ENCODE measurements at places on chromosomes 7 and 10. TPM values are rescaled to one million over a fixed set of nuclear protein-coding genes. Genes with fewer than 3 reads are reported as not detected.
A peak's percentile ranks its signal among the peaks of the same experiment; 100 is the strongest.

- H3K4me1 ChIP-seq, result no peaks in the 10 kb centered on the region
- H3K27ac ChIP-seq, result no peak overlapping the region
- H3K36me3 ChIP-seq, result no peaks in the 10 kb centered on the region
Observed at GRCh38 chr10:43197834-43198681, 59.8 kb downstream of the CSGALNACT2 start.

Gene PIP
- total RNA-seq, result not detected

DNA sequence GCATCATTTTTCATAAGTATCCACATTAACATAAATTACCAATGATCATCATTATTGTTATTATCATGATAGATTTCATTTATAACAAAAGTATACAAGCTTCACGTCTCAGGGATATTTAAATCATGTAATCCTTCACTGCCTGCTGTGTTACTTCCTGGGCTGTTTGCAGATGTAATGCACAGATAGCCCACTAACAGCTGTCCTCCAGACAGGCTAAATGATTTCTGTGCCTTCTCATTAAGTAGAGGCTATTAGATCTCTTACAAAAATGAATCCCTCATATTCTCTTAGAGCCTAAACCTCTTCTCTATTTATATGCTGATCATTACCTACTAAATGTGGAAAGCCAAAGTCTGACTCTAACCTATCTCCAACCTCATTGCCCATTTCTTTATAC is 9.3 kb downstream of the PCLO start:
- no peaks in the 10 kb centered on the region for H3K4me1 ChIP-seq
- no peak overlapping the region for H3K27ac ChIP-seq
- DNase-seq, result no peak

Gene SFTPD
- 0.73 TPM for total RNA-seq

Gene RELN
- 0.02 TPM for total RNA-seq

DNA sequence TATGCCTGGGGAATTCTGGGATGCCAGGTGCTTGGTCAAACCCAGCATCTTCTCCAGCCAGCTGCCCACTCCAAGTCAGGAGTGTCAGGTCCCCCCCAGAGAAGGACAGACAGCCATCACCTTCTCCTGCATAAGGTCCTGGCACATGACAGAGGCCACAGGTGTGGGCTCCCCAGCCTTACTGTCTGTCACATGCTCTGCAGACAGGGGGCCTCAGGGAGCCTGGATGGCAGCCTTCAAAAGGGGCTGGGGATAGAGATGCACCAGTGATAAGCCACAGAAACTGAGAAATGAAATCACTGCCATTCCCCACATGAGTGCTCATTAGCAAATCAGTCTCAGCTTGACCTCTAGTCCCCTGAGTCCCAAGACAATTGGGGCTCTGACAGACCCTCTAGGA is 72.9 kb downstream of the PLXNA4 start:
- H3K27ac ChIP-seq, result no peak overlapping the region
- H3K4me3 ChIP-seq, result no peak overlapping the region
- no peak for DNase-seq
- no peaks in the 10 kb centered on the region for H3K36me3 ChIP-seq

DNA sequence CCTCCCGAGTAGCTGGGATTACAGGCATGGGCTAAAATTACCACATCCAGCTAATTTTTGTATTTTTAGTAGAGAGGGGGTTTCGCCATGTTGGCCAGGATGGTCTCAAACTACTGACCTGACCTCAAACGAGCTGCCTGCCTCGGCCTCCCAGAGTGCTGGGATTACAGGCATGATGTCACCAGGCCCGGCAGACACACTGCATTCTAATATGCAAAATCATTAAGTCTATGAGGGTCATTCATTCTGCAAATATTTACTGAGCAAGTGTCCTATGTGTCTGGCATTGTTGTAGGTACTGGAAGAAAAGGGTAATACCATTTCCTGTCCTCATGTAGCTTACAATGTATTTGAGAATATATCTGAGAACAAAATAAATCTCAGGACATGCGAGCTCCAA is 2.7 kb downstream of the PUS7 start:
- no peaks in the 10 kb centered on the region for H3K27me3 ChIP-seq
- peaks cover 15% of the 10 kb centered on the region for H3K4me1 ChIP-seq
- DNase-seq, result no peak
- no peak overlapping the region for H3K27ac ChIP-seq

GRCh38 chr10:29947701-29948060 is 111.7 kb downstream of the JCAD start:
- peak; percentile 86 for DNase-seq
- H3K36me3 ChIP-seq, result no peaks in the 10 kb centered on the region
- H3K4me3 ChIP-seq, result peak overlapping the region; percentile 21
- H3K27ac ChIP-seq, result peak overlapping the region; percentile 96

GRCh38 chr7:83101530-83101929 is 61.2 kb downstream of the PCLO start:
- DNase-seq, result no peak
- no peak overlapping the region for H3K27ac ChIP-seq
- H3K27me3 ChIP-seq, result no peaks in the 10 kb centered on the region

- H3K36me3 ChIP-seq, result no peaks in the 10 kb centered on the region
- H3K4me3 ChIP-seq, result no peak overlapping the region
- H3K27ac ChIP-seq, result no peak overlapping the region
- no peak for DNase-seq
Observed at GRCh38 chr10:113158183-113158582, 208.1 kb downstream of the TCF7L2 start.

Gene SNX13
- total RNA-seq, result 154 TPM

DNA sequence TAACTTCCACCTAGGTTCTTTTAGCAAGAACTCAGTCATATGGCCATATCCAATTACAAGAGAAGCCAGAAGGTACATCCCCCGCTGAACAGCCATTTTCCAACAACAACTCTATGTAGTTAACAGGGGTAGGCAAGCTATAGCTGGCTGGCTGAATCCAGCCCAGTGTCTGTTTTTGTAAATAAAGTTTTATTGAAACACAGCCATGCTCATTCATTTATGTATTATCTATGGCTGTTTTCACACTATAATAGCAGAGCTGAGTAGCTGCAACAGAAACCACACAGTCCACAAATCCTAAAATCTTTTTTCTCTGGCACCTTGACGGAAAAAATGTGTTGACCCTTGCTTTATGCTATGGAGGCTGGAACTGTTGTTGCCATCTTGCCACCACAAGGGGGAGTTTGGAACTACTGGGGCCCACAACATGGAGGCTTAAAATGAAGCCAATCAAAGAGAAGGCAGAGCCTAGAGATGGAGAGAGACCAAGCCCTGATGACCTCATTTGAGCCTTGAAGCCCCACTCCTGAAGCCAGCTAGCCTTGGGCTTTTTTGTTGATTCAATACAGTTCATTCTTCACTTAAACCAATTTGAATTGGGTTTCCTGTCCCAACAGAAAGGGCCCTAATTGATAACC is 33.3 kb upstream of the XPNPEP1 start:
- no peaks in the 10 kb centered on the region for H3K36me3 ChIP-seq
- no peak overlapping the region for H3K27ac ChIP-seq
- DNase-seq, result no peak
- no peaks in the 10 kb centered on the region for H3K27me3 ChIP-seq
- H3K4me1 ChIP-seq, result no peaks in the 10 kb centered on the region

Gene COL26A1
- total RNA-seq, result not detected

Gene FBXL13
- 0.26 TPM for total RNA-seq

Data from gastrocnemius medialis (tissue), 4 donors.